ENCODE measurements at places on chromosomes 5 and 9.

GRCh38 chr5:180474569-180474968, 19.6 kb upstream of the CNOT6 start:
- no peak for DNase-seq

- no peak for DNase-seq
Observed at GRCh38 chr5:178196986-178197385, 7.3 kb upstream of the HNRNPAB start.

DNA sequence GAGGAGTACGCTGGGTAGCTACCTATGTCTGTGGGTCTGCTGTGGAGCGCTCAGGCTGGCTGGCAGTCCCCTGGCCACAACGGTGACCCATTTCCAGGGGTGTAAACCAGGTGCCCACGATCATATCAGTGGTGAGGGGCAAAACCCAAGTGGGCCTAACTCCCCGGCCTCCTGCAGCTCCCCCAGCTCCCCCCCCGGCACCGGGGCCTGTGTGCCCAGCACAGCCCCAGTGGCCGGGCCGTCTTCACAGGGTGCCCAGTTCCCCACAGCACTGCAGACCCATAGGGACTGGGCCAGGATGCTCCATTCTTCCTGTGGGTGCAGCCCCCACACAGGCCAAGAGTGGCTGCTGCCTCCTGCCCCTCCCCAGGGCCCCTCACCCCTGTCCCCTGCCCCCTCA, 958 bp upstream of the LCN8 start:
- DNase-seq, result no peak

- DNase-seq, result peak; percentile 75
Observed at GRCh38 chr9:136244122-136244968, 1.3 kb downstream of the QSOX2 start.

- no peak for DNase-seq
Observed at GRCh38 chr5:54577937-54578653, 60.5 kb downstream of the SNX18 start.

- no peak for DNase-seq
Observed at GRCh38 chr5:10063997-10064396, 185.7 kb downstream of the ATPSCKMT start.

GRCh38 chr5:37198842-37199241, 50.3 kb downstream of the CPLANE1 start:
- no peak for DNase-seq

- no peak for DNase-seq
Observed at GRCh38 chr9:130143958-130144366, 28.2 kb upstream of the NCS1 start.

- no peak for DNase-seq
Observed at GRCh38 chr5:166117072-166118066, 2174.1 kb upstream of the WWC1 start.

DNA sequence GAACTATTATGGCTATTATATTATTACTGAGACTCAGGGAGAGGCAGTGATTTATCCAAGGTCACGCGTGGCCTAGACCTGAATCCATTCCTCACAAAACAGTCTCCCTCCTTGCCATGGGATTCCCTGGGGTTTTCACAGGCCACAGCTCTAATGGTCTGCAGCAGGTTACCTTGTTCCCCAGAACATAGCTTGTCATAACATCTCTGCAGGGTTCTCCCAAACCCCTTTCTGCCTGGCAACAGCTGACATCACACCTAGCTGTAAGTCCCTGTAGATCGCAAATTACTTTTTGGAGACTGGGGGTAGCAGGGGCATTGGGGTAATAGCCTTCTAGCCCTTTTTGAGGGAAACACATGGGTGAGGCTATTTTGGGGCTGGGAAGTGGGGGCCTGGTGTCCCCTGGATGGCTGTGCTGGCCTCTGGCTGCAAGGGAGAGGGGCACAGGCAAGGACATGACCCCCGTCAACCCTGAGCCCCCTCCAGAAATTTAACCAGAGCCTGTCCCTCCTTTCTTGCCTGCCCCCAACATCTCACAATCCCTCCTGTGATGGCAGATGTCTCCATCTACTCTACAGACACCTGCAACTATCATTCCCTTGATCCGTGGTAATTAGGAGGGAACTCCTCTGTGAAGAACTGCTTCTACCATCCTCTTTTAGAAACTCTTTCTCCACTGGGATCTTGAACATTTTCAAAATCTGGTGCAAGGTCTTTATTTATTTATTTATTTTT, 1.3 kb downstream of the CD74 start:
- peak; percentile 50 for DNase-seq

- DNase-seq, result no peak
Observed at GRCh38 chr5:174111287-174111973, 65.9 kb downstream of the NSG2 start.

- no peak for DNase-seq
Observed at GRCh38 chr5:178201927-178202235, 2.5 kb upstream of the HNRNPAB start.

- DNase-seq, result no peak
Observed at GRCh38 chr5:38400365-38400764, 142.0 kb downstream of the EGFLAM start.

DNA sequence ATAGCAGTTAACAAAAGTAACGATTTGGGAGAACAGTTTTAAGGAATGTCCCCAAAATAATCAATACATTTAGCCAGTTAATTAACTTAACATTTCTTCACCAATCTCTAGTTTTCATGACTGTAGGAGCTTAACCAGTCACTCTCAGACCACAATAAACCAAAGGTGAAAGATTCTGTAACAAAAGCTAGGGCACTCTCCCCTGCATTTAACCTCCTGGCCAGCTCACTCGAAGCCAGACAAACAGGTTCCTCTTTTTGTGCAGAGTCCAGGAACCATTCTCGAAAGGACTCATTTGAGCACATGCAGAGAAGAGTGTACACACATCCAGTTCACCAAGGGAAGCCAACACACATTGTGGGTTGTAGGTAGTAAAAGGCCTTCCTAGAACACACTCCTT, 6.5 kb downstream of the IL7R start:
- no peak for DNase-seq

GRCh38 chr5:143425835-143426234, 22.3 kb upstream of the NR3C1 start:
- DNase-seq, result no peak

GRCh38 chr9:7756088-7756487, 43.5 kb downstream of the DMAC1 start:
- DNase-seq, result peak; percentile 2

- DNase-seq, result no peak
Observed at GRCh38 chr9:110028676-110029075, 179.3 kb downstream of the C9orf152 start.

GRCh38 chr5:122101636-122102285, 23.7 kb upstream of the LOX start:
- no peak for DNase-seq

DNA sequence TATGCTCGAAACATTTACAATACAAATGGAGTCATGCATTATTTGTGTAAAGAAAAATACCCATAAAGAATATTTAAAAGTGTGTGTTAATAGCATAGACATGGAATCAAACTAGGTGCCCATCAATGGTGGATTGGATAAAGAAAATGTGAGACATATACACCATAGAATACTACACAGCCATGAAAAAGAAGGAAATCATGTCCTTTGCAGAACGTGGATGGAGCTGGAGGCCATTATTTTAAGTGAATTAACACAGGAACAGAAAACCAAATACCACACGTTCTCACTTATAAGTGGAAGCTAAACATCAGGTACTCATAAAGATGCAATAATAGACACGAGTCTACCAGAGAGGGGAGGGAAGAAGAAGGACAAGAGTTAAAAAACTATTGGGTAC, 22.8 kb downstream of the SMIM23 start:
- DNase-seq, result no peak

GRCh38 chr5:14744296-14745187, 80.0 kb downstream of the OTULIN start:
- DNase-seq, result no peak

DNA sequence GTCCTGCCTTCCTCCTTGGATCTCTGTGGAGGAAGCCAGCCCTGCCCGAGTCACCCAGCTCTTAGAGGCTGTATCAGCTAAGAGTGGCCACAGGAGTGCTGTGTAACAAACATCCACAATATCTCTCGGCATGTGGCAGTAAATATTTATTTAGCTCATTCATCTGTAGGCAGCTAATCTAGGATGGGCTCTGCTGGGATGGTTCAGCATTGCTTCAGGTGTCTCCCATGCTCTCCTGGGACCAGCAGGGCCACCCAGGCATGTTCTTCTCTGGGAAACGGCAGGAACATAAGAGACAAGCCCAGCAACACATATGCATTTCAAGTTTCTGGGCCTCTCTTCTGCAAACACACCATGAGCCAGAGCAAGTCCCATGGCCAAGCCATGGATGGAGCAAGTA, 56.1 kb downstream of the HRH2 start:
- DNase-seq, result no peak

DNA sequence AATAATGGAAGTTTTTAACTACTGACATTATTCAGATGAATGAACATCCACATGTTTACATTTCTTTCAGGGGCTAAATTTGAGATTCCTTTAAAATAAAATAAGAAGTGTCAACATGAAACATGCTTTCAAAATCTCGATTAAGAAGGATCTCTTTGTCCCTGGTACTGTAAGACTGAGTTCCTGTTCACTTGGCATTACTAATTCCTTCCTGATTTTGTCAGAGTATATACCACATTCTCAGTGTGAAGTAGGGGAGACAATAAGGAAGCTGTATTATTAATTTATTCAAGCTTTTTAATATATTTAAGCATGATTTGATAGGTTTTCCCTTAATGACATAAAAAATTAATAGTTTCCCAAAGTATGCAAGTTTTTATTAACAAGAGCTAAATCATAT, 81.5 kb upstream of the GRHPR start:
- DNase-seq, result no peak

GRCh38 chr9:31500422-31500821, 884.0 kb upstream of the ACO1 start:
- DNase-seq, result no peak

DNA sequence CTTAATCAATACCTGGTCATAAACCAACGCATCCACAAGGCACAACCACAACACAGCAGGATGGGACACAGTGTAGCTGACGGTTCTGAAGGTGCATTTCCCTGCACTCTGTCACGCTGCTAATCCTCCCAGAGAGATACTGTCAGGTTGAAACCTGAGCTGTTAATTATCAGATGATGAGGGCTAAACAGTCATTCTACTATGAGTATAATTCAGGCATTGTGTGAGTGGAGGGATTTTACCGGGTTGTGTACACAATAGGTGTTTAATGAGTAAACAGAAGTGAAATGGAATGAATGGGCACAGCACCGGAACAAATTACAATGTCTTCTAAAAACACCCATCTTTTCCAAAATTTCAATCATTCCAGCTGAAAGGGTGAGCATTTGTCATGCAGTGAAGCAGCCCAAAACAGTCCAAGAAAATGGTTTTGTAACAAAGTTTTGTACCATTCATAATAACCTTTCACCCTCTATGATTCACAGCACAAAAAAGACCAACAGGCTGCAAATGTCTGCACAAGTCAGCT, 71.5 kb downstream of the ABCA1 start:
- no peak for DNase-seq

GRCh38 chr5:95644351-95645042, 2.1 kb upstream of the RFESD start:
- peak; percentile 41 for DNase-seq

GRCh38 chr9:130026583-130027340, 16.2 kb downstream of the FNBP1 start:
- DNase-seq, result no peak

DNA sequence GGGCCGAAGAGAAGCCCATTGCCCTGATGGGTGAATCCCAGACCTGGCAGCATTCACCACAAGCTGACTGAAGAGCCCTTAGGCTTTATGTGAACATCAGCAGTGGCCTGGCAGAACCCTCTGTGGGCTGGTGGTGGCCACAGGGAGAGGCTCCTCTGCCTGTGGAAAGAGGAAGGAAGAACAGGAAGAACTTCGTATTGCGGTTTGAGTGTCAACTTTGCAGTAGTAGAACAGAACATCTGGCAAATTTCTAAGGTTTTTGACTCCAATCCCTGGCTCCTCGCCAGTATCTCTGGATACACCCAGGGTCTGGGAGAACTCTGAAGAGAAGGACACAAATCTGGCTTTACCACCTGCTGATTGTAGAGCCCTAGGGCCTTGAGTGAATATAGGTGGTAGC, 356.4 kb upstream of the GRAMD2B start:
- no peak for DNase-seq

GRCh38 chr9:23571414-23572104, 254.5 kb downstream of the ELAVL2 start:
- no peak for DNase-seq

DNA sequence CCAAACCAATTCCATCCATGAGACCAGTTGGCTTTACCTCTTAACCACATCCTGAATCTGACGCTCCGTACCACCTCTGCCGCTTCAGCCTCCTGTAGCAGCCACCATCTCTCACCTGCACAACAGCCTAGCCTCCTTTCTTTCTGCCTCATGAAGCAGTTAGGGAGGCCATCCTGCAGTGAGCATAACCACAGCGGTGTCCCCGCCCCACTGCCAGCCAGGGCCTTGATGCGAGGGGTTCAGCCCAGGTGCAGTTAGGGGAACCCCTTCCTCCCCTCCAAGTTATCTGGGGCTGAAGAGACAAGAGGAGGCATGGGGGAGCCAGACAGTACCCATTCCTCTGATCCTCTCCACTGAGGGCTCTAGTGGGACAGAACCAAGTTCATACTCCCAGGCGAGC, 167.0 kb downstream of the C5orf15 start:
- no peak for DNase-seq

GRCh38 chr9:131046581-131047202, 37.7 kb downstream of the LAMC3 start:
- DNase-seq, result peak; percentile 54

DNA sequence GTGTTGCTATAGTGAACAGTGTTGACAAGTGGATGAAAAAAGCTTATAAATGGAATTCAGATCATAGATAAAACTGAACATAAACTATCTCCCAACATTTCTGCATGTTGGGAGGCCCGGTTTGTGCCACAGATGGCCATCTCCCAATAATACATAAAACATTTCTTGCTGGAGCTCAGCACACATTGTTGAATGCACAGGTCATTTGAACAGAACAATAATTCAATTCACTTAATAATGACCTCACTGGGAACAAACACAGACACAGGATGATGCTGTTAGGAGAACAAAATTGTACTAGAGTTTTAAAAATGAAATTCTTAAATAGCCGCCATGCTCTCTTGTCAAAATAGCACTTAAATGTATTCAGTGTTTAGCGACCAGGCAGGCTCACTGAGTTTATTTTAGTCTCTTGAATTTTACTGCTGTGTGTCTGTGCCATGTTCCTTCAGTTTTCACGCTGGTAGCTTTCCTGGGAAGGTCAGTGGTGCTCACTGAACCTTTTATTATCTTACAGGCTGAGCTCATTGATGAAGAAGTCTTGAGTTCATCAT, 85.0 kb upstream of the SSBP2 start:
- DNase-seq, result no peak

DNA sequence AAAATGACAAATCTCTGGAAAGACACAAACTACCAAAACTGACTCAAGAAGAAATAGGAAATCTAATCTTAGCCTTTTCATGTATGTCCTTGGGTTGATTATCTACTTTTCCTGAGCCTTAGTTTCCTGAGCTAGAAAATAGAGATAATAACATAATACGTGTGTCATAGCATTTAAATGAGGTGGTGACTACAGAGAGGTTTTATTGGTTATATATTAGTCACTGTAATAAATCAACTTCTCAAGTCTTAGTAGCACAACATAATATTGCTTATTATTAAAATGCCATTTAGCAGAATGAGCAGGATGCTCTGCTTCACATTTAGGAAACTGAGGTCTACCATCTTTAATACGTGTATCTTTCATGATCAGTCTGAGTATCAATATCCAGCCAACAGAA, 7.1 kb upstream of the PJA2 start:
- no peak for DNase-seq

GRCh38 chr5:154648706-154649105, 106.5 kb upstream of the LARP1 start:
- DNase-seq, result no peak

GRCh38 chr9:130672933-130673615, 8.7 kb downstream of the PRDM12 start:
- no peak for DNase-seq
